ENCODE measurements at places on chromosomes 2 and 18.
A peak's percentile ranks its signal among the peaks of the same experiment; 100 is the strongest.

DNA sequence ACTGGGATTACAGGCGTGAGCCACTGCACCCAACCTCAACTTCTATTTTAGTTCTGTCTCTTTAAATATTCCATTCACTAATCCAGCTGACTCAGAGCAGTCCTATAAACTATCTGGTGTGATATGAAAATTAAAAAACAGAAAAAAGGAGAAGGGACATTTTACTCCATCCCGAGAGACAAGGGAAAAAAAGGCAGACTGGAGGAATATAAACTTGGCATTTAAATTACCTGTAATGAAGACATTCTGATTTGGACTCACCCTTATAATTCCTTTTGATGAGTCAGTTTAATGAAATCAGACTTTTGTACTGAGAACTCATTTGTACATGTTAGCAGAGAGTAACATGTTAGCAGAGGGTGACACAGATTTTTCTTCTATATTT is 74.8 kb upstream of the RIOK3 start:
- DNase-seq, result no peak

- no peak for DNase-seq
These were observed 88.8 kb upstream of the ACVR2A start for GRCh38 chr2:147756069-147756468.

GRCh38 chr2:19911808-19912509 is 10.2 kb upstream of the TTC32 start:
- no peak for DNase-seq

GRCh38 chr2:109125593-109126500 is 3.2 kb upstream of the SH3RF3 start:
- no peak for DNase-seq

DNA sequence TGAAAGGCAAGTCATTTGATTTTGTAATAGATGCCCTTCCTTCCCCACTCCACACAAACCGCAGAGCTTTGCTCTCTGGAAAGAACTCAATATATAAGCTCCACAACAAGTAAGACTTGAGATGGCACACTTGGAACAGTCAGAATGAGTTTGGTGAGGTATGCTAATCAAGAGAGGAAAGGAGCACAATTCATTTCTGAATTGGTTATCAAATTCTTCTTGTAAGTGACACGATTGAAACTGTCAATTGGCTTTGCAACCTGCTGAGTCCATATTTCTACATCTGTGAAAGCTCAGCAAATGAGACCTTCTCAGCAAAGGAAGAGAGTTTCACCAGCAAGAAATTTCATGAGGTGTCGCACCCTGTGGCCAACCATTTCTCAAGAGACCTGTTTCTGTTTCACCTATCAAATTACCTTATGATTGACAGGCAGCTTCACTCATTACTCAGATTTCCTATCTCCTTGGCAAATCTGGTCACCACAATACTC is 19.1 kb downstream of the CTLA4 start:
- no peak for DNase-seq

DNA sequence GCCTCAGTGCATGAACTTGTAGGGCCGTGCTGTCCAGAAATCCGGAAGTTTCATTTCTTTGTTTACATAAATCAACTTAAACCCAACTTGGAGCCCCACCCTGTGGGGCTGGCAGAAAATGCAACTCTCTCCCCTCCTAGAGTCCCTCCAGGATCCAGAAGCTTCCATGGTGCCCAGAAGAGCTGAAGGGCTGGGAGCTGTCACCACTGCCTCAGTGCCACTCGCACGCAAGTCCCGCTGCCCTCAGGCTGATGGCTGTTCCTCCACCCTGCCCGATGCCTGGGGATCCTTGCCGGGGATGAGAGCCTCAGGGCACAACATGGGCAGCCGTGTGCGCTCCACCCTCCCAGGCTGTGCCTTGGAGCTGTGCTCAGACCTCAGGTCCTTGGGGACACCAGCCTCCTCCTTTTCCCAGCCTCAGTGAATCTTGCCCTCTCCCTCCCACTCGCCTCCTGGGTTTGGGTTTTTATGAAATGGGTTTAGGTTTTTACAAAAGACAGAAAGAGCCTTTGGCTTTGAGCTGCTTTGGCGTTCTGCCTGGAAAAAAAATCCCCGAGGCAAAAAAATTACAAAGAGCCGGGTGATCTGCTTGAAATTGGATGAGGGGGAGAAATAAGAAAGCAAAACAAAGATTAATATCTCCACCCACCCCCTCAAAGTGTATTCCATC is 155.2 kb downstream of the TWIST2 start:
- DNase-seq, result peak; percentile 13

GRCh38 chr2:121028577-121028976 is 256.4 kb downstream of the TFCP2L1 start:
- no peak for DNase-seq

DNA sequence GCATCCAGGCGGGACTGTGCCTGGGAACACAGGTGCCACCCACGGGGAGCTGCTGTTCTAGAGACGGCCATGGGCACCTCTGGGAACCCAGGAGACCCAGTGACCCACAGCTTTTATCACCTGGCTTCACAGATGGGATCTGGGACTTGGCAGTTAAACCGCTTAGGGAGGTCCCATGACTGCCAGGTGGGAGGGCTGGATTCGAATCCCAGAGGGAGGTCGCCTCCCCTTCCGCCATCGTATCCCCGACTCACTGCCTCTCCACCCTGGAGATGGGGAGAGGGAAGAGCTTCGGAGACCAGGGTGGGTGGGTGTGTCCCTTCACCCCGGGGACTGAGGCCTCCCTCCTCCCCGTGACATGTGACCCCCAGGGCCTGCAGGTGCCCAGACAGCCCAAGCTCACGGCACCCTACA is 169.4 kb downstream of the RTP5 start:
- DNase-seq, result no peak
